Mesendoderm (in vitro differentiated cells): ENCODE measurements at places on chromosomes 7 and 10.

GRCh38 chr10:92778091-92778490, 70.2 kb upstream of the EXOC6 start:
- H3K27me3 ChIP-seq = no peaks in the 10 kb centered on the region
- DNase-seq = peak; percentile 12

- H3K36me3 ChIP-seq = no peaks in the 10 kb centered on the region
- no peak overlapping the region for H3K27ac ChIP-seq
- DNase-seq = no peak
Observed at GRCh38 chr10:2882628-2883027, 184.7 kb upstream of the PFKP start.

DNA sequence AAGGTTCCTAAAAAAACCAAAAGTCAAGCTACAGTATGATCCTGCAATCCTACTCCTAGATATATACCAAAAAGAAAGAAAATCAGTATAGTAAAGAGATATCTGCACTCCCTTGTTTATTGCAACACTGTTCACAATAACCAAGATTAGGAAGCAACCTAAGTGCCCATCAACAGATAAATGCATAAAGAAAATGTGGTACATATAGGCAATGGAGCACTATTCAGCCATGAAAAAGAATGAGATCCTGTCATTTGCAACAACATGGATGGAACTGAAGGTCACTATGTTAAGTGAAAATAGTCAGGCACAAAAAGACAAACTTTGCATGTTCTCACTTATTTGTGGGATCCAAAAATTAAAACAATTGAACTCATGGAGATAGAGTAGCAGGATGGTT, 1159.5 kb upstream of the AUTS2 start:
- H3K4me1 ChIP-seq = no peaks in the 10 kb centered on the region
- DNase-seq = no peak
- H3K27ac ChIP-seq = no peak overlapping the region

DNA sequence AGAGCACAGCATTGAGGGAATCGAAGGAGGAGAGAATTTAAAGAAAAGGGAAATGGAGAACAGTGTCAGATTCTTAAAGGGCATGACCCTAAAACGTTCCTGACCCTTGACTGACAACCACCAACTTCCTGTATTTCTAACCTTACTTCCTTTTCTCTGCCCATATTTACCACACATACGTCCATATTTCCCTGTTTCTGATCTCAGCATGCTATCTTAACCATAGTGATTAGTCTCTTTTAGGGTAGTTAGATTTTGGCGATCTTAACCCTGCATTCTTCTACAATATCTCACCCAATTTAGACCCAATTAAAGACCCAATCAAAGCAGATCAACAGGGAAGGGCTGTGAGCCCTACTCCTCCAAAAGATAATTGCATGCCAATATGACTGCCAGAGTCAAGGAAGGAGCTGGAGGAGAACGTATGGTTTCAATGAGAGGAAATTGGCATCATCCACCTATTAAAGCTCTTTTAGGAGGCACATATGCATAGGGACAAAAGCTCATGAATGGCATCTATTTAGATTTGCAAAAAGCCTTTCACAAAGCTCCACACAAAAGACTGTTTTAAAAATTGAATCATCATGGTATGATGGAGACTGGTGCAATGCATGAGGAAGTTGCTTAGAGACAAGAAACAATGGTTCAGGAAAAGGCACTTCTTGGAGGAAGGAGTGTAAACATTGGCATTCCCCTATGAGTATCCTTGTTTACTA, 49.0 kb upstream of the ARHGAP12 start:
- H3K4me1 ChIP-seq = no peaks in the 10 kb centered on the region
- H3K36me3 ChIP-seq = no peaks in the 10 kb centered on the region
- H3K27me3 ChIP-seq = no peaks in the 10 kb centered on the region
- no peak overlapping the region for H3K27ac ChIP-seq
- DNase-seq = peak; percentile 27

DNA sequence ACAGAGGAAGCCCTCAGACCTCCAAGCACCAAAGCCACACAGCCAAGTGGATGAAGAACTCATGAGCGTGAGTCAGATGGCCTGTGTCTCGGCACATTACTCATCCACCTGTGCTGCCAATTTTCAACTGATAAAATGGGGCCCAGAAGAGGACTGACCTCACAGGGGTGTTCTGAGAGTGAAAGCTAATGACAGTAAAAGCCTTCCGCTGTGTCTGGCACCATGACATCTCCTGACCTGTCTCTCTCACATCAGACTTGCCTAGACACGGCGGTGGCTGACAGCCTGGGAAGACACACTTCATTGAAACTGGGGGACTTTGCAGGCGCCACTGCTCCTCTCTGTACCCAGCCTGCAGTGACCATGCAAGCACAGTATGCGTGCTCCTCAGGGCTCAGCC, 8.3 kb upstream of the SLC18A3 start:
- H3K27me3 ChIP-seq = no peaks in the 10 kb centered on the region
- H3K4me3 ChIP-seq = no peak overlapping the region
- no peaks in the 10 kb centered on the region for H3K36me3 ChIP-seq
- no peak for DNase-seq
- no peaks in the 10 kb centered on the region for H3K4me1 ChIP-seq

DNA sequence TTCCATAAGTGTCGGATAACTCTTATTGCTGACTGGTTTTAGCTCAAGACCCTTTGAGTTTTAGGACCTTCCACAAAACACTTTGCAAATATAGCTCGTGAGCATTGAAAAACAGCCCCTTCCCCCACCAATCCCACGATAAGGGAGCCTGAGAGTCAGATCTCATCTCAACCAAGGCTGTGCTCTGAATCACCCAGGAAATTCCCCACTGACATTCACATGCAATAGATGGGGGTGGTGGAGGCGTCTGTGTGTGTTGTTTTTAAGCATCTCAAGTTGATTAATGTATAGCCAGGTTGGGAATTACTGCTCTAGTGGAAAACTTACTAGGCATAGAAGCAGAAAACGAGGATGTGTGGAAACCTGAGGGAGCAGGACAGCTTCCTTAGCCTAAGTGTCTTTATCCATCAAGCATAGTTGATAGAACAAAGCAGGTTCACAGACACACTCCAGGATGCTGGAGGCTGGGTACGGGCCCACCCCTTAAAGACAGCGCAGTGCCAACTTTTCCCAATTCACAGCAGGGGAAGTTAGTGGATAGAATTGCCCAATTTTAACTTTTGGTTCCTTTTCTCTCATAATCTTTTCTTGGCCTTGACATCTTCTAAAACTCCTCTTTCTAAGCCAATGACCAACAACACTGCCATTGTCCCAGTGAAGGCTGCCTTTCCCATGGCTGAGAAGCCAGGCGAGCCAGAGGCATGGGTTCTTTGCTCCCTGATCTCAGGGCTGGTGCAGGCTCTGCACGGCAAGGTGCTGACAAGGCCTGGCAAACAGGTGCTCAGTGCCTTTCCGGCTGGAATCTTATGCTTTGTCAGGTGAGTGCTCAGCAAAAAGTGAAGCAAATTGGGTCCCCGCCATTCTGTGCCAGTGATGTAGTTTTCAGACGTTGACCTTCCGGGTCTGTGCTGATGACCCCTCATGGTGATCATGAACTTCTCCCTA, 98.5 kb upstream of the INSIG1 start:
- H3K4me1 ChIP-seq = no peaks in the 10 kb centered on the region
- H3K36me3 ChIP-seq = no peaks in the 10 kb centered on the region
- no peaks in the 10 kb centered on the region for H3K27me3 ChIP-seq

DNA sequence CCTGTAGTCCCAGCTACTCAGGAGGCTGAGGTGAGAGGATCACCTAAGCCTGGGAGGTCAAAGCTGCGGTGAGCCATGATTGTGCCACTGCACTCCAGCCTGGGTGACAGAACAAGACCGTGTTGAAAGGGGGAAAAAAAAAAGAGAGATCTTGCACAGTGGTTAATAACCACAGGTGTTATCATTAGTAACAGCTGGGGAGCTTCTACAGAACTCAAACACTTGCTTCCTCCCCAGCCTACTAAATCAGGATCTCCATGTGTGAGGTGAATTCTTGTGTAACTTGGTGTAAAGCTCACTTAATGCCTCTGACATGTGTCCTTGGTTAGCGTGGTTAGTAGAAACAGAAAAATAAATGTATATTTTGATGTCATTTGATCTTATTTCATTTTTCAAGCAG, 43.9 kb upstream of the BMS1 start:
- H3K27ac ChIP-seq = no peak overlapping the region
- H3K36me3 ChIP-seq = no peaks in the 10 kb centered on the region
- H3K4me3 ChIP-seq = no peak overlapping the region
- no peaks in the 10 kb centered on the region for H3K27me3 ChIP-seq
- DNase-seq = no peak

DNA sequence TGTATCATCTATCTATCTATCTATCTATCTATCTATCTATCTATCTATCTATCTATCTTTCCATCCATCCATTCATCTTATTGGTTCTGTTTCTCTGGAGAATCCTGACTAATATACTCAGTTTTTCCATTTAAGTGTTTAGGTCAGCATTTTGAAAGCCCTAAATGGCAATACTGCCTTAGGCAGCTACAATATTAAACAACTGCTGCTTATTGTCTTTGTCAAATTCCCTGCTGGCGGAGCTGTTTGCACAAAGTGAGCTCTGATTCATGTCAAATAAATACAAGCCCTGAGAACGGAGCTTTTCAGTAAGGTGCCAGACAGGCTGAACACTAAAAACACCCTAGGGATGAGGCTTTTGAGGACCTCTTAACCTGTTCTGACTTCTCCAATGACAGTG, 7.1 kb upstream of the KLHL7 start:
- H3K4me1 ChIP-seq = no peaks in the 10 kb centered on the region
- no peak for DNase-seq
- no peaks in the 10 kb centered on the region for H3K36me3 ChIP-seq
- H3K27ac ChIP-seq = no peak overlapping the region

DNA sequence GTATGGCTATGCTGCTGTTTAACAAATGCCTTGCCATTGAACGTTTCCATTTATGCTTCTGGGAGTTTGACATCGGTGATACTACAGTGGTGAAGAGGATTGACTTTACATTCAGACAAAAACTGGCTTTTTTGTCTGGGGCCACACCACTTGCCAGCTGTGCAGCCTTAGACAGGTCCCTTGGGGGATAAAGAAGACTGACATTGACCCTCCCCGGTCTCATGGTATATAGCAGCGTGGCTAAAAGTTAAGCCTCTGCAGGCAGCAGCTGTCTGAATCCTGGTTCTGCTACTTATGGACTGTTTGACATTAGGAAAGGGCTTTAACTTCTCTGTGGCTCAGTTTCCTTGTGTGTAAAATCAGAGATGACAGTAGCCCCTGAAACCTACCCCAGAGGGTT, 42.0 kb upstream of the PTF1A start:
- H3K27ac ChIP-seq = no peak overlapping the region
- no peaks in the 10 kb centered on the region for H3K4me1 ChIP-seq

GRCh38 chr7:12569673-12570072, 847 bp upstream of the SCIN start:
- H3K4me3 ChIP-seq = no peak overlapping the region
- H3K4me1 ChIP-seq = no peaks in the 10 kb centered on the region
- no peaks in the 10 kb centered on the region for H3K36me3 ChIP-seq
- no peak for DNase-seq
- H3K27ac ChIP-seq = no peak overlapping the region
- H3K27me3 ChIP-seq = peaks cover 17% of the 10 kb centered on the region

DNA sequence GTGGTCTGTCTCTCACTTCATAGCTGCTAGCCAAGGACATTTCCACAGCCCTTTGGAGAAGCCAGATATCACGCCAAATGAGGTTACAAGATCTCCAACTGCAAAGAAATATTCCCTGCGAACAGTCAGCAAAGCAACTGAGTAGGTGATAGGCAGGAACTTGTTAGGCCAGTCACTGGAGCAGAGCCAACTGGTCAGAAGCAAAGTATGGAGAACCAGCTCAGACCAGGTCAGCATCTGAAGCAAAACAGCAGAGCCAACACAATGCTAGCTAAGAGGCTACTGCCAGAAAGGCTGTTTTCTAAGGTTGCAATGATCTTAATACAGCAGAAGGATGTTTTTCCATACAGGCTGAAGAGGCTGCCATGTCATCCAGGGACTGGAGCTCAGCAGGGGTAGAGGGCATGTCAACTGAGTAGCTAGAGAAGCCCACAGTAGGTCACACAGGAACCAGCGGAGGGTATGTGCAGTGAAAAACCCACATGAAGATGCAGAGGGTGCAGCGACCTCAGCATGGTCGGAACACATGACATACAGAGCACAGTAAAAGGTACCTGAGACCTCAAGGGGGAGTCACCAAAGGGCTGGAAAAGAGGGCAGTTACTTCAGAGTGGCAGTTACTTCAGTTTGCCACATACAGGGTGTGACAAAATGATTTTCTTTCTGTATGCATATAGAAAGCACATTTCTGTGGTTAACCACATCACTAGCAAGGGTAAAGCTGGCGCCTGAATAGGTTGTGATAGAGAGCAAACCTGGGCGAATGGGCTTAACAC, 8.9 kb downstream of the SEC31B start:
- no peaks in the 10 kb centered on the region for H3K27me3 ChIP-seq
- no peaks in the 10 kb centered on the region for H3K4me1 ChIP-seq

DNA sequence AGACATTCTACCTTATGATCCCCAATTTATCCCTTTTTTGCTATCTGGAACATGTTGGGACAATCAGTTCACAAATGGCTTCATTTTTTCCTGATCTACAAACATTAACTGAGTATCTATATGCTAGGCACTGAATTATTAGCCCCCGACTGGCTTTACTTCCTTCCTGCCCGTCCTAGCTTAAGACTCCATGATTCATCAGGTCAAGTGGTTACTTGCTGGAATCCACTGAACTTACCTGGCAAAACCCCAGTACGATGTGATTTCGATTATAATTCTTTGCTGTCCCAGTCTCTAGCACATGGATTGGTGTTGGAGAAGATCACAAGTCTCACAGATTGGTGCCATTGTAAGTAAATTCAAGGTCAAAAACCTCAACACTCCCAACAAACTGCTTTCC, 77.1 kb downstream of the ORC5 start:
- H3K27ac ChIP-seq = no peak overlapping the region
- no peak overlapping the region for H3K4me3 ChIP-seq
- no peaks in the 10 kb centered on the region for H3K27me3 ChIP-seq
- no peak for DNase-seq
- no peaks in the 10 kb centered on the region for H3K4me1 ChIP-seq

DNA sequence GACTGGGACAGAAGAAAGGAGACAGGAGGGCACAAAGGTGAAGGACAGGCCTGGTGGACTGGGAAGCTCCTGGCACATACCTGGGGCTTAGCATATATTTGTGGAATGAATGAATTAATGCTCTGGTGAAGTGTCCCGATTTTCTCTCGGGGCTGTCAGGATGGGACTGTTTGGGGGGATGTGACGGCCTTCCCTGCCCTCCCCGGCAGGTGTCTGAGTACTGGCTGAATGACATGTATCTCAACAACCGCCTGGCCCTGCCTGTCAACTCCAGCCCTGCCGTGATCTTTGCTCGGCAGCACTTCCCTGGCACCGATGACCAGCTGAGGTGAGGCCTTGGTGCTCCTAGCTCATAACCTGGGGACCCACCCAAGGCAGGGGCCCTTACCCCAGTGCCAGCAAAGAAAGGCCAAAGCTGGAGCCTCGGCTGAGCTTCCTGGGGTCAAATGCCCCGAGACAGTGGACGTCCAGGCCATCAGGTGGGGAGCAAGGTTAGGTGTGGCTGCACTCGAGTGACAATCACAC, 6.5 kb downstream of the CHAT start:
- no peak overlapping the region for H3K27ac ChIP-seq
- H3K4me3 ChIP-seq = no peak overlapping the region
- no peaks in the 10 kb centered on the region for H3K36me3 ChIP-seq
- DNase-seq = no peak

GRCh38 chr7:28182071-28182471, 1.5 kb upstream of the JAZF1 start:
- no peak overlapping the region for H3K4me3 ChIP-seq
- no peak overlapping the region for H3K27ac ChIP-seq
